ENCODE measurements at places on chromosomes 5 and 9.

DNA sequence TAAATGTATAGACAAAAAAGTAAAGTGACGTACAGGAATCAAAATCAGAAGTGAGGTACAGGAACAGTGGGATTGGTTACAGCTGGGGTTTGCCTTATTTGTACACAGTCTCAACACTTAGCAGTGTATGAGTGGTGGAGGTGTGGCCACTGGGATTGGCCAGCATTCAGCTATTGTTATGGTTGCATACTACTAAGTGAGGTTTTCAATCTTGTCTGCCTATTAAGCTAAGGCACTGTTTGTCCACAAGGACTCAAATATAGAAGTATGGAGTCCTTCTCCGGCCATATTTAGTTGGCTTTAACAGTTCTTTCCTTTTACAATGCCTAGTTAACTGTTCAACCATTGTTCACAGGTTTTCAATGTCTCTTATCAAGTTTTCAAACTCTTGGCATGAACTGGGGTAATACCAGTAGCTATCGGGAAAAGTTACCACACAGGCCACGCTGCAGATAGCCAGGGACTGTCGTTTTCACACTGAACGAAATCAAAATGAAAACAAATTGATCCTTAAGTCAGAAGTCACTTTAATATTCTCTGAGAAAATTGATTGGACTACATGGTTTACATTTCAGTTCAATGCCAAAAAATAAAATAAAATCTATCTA, 176.0 kb upstream of the FREM1 start:
- no peak for DNase-seq

- DNase-seq, result peak; percentile 66
These were observed 23.7 kb upstream of the MROH2B start for GRCh38 chr5:41094871-41095270.

- peak; percentile 79 for DNase-seq
These were observed 95.9 kb downstream of the UGCG start for GRCh38 chr9:111992523-111992922.

DNA sequence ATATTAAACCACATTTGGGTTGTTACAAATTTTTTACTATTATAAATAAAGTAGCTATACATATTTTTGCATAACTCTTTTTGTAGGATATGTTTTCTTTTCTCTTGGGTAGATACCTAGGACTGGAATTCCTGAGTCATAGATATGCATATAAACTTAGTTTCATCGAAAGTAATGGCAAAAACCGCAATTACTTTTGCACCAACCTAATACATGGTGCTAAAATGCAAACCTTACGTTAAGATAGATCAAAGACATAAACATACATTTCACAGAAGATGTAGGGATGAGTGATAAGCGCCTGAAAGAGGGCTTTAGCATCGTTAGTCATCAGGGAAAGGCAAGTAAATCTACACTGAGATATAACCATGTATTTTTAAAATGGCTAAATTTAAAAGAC, 178.4 kb upstream of the EFNA5 start:
- DNase-seq, result peak; percentile 52

DNA sequence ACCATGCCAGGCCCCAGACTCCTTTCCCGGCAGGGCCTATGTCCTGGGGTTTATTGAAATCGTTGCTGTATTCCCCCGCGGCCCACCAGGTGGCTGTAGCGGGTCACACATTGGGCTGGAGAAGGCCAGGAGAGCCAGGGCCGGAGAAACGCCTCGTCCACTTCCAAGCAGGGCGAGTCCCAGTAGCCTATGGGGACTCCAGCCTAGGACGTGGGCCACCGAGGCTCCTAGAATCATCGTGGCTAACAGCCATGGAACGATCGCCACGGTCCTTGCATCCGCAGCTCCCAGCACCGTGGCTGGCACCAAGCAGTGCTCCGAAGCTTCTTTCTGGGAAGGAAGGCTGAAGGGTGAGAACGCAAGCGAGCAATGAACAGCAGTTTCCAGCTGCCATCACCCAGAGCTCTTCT, 87.7 kb downstream of the ENTREP1 start:
- DNase-seq, result peak; percentile 43

DNA sequence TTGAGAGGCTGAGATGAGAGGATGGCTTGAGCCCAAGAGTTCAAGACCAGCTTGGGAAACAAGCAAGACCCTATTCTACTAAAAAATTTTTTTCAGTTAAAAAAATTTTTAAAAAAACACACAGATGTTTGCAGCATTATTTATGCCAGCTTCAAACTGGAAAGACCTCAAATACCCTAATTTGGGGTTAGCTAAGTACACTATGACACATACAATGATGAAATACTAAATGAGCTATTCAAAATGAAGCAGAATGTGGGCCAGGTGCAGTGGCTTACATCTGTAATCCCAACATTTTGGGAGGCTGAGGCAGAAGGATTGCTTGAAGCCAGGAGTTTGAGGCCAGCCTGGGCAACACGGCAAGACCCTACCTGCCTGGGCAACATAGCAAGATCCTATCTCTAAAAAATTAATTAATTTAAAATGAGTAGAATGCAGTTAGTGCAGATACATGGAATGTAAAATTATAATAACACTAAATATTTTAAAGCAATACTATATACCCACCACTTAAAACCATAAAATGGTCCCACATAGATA, 44.9 kb downstream of the LHFPL2 start:
- DNase-seq, result no peak

DNA sequence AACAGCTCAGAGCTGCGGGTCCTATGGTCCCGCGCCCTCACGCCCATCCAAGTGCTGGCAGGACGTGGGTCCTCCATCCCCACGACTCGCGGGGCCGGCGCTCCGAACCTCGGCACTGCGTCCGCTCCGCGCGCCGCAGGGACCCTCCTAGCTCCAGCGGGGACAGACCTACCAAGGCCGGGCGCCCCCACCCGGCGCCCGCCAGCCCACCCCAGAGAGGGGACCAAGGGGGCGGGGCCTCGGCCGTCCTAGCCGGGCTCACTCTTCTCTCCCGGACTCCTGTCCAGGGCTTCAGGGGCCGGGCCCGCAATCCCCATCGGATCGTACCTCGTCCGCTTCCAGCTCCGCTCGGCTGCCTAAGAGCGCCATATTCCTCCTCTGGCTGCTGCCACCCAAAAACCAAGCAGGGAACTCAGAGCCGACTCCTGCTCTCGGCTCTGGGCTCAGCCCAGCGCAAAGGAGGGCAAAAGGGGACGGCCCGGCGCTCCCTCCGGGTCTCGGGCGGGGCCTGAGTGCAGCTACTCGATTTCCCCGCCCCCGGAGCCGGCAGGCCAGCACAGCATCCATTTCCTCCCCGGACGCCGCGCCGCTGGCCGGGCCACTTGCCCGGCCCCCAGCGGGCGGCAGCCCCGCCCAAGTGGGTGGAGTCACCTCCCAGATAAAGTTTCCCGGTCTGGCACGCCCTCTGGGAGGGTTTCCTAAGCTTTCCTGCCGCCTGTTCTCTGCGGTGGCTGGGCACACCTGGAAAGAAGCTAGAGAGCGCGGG, at the start of gene TTC39B:
TTC39B (minus strand) TSS at position 460 of the 766 bp plus-strand sequence; CDS start at position 369, 91 bp downstream.
- peak; percentile 88 for DNase-seq

- DNase-seq, result no peak
These were observed 131.4 kb downstream of the KIF4B start for GRCh38 chr5:155144956-155145355.
